ENCODE measurements at places on chromosomes 7 and 10.

DNA sequence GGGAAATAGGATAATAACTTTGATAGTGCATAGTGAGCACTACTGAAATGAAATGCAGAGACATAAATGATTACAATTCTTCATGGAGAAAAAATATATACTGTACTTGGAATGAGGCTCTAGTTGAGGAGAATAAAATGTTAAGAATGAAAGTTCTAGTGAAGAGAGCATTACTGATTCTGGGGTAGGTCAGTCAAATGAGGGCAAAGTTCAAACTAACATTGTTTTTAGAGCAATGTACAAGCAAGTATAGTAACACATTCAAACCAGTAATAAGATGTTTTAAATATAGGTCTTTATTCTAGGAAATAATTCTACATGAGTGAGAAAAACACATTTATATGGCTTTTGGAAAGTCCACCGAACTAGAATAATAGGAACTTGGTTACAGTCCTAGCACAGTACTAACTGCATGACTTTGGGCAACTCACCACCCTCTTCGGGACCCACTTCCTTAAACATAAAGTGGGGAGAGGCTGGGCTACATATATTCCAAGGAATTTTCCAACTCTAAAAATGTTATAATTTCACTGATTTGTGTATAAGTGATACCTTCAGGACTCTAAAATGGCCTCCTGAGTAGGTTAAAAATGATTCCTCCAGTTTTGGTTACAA, 86.4 kb downstream of the CDK6 start:
- no peak for DNase-seq

- no peak for DNase-seq
Observed at GRCh38 chr7:13802651-13803050, 186.8 kb downstream of the ETV1 start.

DNA sequence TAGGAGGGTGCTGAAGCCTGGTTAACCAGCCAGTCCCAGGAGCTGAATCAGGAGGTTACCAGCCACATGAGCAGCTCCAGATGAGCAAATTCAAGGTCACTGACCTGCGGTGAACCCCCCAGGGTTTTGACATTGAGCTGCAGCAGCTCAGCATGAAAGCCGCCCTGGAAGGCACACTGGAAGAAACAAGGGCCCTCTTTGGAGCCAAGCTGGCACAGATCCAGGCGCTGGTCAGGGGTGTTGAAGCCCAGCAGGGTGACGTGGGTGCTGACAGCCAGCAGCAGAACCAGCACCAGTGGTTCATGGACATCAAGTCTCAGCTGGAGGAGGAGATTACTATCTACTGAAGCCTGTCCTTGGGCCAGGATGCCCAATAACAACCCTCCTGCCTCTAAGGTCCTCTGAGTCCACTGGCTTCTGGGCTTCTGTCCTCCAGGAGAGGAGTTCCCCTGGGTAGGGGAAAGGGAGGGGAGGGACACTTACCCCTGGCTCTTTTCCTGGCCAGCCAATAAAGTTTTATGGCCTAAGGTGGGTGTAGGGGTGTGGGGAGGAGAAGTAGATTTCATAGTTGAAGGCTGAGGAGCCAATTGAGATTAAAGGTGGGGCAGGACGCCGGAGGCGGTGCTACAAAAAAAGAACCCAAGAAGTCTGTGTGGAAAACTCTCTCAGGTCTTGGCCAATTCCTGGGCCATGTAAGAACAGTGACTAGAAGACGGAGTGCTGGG, 29.4 kb upstream of the ATOH7 start:
- no peak for DNase-seq

GRCh38 chr7:105244594-105244993, 144.1 kb downstream of the SRPK2 start:
- DNase-seq, result no peak

DNA sequence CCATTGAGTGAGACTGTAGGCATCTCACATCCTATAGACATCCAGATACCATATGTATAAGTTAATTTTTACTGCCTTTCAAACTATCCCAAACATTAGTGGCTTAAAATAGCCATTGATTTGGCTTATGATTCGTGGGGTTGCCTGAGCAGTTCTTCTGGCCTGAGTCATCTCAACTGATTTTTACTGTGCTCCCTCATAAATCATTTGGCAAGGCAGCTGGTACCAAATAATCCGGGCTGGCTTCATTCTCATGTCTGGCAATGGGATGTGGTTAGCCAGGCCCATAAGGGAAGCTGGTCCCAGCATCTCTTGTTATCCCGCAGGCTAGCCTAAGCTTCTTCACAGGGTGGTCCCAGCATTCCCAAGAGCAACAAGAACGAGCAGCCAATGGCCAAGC, 6.7 kb upstream of the LRGUK start:
- DNase-seq, result no peak

- DNase-seq, result no peak
Observed at GRCh38 chr10:122702275-122702674, 2.6 kb upstream of the C10orf120 start.

DNA sequence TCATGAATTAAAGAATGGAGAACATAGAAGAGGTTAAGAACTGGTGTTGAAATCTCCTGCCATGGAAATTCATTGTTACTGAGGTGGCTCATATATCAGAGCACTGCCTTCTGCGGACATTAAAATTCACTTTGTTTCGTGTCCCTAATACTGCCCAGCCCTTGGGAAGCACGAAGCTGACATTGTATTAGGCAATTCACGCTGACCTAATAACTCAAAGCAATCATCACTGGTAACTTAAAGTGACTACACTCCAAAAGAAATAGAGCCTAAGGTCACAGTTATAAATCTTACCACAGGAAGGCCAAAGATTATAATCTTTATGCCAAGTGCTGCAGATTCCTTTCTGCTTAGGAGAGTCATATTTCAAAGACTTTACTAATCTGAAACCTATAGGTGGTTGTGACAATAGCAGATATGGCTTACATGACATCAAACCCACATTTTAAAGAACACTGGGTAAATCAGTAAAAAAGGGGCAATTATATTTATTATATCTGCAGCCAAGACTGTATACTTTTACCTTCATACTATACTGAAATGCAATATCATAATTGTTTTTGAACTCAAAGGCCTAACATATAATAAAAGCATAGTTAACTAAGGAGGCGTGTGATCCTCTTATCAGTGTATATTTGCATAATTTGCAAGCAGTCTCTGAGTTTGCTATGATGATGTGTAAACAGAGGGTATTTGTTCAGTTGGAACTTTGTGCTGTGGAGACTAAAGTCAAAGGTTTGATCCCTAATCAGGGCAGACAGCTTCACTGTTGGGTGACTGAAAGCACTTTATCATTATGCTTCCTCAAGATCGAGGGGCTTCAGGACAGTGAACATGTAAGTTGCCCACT, 51.9 kb upstream of the CAPZA2 start:
- no peak for DNase-seq

DNA sequence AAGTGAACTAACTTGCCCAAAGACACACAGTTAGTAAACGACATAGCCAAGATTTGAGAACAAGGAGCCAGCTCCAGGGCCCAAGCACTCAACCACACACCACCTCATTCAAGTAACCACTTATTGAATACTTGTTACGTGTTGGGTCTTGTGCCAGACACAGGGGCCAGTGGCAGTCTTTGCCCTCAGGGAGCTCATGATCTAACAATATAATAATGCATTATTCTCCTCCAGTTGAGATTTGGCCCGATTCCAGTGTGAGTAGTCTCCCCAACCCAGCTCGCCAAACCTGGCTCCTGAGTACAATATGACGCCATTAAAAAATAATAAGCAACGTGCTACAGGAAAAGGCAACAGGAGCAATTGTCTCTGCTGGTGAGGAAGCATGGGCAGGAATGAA, 14.4 kb upstream of the STK17A start:
- DNase-seq, result no peak

GRCh38 chr10:131561897-131562296, 250.4 kb upstream of the TCERG1L start:
- no peak for DNase-seq

- DNase-seq, result no peak
Observed at GRCh38 chr10:75944061-75944460, 512.6 kb downstream of the LRMDA start.

DNA sequence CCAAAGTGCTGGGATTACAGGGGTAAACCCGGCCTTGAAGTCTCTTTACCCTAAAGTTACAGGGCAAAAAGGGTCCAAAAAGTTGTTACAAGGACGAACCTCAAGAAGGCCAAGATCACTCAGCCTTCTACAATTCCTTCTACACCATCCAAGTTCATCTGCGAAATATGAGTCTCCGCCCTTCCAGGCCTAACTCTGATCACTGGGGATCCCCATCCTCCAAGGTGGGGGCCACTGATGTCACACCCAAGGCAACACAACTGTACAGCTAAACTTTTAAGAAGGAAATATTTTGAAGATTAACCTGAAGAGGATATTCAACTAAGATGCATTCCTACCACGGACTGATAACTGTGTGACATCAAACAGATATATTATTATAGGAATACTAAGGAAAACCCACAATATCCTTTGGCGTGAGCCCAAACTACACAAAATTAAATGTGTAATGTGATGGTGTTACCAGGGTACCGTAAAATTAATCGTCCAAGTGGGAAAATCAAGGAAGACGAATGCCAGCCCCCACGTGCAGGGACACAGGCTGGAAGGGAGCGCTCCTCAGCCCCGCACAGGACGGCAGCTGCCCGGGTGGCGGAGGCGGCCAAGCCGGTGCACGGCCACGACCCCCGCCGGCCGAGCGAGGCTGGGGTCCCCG, 1.0 kb downstream of the PAXIP1 start:
- DNase-seq, result peak; percentile 27

DNA sequence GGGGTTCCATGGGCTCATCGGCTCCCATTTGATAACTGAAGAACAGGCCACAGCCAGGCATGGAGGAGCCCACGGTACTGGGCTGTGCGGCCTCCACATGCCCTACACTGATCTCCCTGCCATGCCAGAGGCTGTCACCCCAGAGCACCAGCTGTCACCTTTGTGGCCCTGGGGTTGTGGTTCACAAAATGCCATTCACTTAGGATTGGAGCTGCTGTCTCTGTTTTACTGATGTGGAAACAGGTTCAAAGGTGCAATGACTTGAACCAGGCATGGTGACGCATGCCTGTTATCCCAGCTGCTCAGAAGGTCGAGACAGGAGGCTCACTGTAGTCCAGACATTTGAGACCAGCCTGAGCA, 4.3 kb upstream of the UPK3B start:
- DNase-seq, result no peak

GRCh38 chr7:65744406-65744805, 128.5 kb upstream of the VKORC1L1 start:
- DNase-seq, result no peak

DNA sequence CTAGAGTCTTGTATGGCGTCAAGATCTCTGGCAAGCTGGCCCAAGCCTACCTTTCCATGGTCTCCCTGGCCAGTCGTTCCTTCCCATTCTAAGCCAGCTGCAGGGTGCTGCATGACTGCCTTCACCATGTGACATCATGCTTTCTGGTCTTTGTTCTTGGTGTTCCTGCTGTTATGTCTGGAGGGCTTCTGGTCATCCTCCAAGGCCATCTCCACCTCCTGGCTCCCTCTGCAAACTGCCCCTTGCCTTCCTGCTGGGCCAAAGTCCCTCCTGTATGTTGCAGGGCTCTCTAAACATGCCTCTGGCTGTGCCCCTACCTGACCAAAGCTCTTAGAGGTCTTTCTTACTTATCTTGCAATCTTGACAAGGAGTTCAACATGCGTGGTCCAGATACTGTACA, 44.4 kb upstream of the SHH start:
- no peak for DNase-seq

DNA sequence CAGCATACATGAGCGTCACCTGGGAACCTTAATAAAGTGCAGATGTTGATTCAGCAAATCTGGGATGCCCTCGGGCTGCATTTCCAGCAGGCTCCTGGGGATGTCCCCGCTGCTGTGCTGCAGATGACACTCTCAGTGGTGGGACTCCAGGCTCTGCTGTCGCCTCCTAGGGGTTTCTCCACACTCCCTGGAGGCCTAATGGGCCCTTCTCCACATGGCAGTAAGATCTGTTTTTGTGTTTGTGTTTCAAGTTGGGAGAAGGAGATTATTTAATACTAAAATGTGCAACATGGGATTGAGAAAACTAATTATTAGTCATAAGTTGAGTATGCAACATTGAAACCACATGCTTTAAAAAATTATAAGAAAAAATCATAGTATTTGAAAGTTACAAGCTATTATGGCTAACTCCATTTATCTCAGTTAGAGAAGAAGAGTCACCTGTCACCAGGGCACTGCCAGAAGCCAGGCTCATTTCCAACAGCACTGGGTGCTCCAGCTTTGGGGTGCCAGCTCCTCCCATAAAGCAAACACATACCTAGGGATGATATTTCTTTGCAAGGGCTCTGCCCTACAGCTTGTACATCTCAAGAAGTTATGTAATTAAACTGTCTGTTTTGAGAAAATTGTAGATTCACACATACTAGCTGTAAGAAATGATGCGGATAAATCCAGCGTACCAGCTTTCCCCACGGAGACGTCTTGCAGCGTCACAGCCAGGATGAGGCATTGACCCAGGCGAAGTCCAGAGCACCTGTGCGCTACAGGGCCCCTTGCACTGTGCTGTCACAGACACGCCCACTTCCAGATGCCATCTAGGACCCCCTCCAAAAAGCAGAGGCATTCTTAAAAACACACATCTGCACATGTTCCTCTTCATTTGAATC, 106.4 kb downstream of the EGFR start:
- DNase-seq, result no peak

- DNase-seq, result no peak
Observed at GRCh38 chr10:725786-726185, 36.3 kb upstream of the DIP2C start.

DNA sequence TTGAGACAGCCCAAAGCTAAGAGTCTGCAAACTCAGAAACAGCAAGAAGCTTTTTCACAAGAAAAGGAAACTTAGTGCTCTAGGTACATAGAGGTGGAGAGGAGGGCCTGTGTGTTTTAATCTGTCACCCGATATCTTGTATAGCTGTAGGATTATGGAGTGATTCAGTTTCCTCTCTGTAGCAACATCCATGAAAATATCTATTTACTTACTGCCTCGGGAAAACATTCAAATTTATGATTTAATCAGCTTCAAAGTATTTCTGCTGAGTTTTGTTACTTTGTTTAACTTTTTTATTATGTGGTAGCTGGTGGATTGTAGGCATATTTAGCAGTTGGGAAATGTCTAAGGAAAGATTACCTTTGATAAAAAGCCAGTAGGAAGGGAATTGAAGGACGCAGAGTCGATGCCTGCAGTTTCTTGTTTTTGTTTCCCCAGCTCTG, 292.0 kb downstream of the CCDC3 start:
- no peak for DNase-seq

- DNase-seq, result no peak
Observed at GRCh38 chr10:60521974-60522405, 132.3 kb upstream of the ANK3 start.

GRCh38 chr10:68082872-68083271, 7.8 kb upstream of the HERC4 start:
- no peak for DNase-seq

- DNase-seq, result no peak
Observed at GRCh38 chr10:46248651-46249146, 38.1 kb upstream of the ANTXRL start.
